ENCODE measurements at places on chromosomes 13 and 19.
A peak's percentile ranks its signal among the peaks of the same experiment; 100 is the strongest.

- no peak for DNase-seq
Observed at GRCh38 chr19:5705552-5705951, 14.4 kb downstream of the LONP1 start.

- DNase-seq = no peak
Observed at GRCh38 chr13:23871616-23872220, 17.5 kb downstream of the MIPEP start.

DNA sequence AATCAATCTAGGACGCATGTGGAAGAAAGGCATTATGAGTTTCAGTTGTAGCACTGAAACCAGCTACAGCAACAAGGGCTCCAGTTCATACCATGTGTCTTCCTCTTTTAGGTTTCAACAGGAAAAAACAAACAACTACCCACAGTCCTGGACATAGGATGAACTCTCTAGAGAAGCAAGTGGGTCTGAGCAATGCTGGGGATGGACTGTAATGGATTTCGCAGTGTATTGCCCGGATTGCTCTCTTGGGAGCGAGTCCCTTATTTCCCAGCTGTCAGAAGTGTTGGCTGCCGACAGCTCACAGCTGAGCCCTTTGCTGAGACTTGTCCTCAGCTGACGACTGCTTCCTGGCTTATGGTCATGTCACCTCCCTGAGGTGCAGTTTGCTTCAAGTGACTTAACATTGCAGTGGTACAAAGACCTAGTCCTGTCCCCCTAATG is 12.1 kb upstream of the MYCBP2 start:
- DNase-seq = no peak

DNA sequence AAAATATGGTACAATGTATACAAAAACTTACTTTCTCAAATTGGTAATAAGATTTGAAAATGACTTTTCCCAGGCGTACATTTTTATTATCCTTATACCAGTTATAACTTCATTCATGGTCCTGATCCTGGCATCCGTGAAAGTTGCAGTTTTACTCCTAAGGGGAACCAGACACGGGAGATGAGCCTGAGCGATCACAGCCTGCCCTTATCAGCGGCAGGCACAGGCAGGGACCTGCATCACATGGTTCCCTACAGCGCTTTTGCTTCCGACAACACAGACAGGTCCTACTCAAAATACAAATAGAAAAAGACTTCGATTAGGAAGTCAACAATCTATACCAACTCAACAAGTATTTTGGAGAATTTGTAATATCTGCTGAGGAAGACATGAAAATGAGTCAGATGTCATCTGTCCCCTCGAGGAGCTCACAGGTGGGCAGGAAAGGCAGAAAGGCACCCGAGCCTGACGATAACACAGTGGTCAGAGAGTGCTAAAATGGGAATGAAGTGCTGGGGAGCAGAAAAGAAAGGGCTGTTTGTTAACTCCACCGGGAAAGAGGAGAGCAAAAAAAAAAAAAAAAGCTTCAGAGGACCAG is 93.4 kb downstream of the ABCC4 start:
- DNase-seq = no peak

DNA sequence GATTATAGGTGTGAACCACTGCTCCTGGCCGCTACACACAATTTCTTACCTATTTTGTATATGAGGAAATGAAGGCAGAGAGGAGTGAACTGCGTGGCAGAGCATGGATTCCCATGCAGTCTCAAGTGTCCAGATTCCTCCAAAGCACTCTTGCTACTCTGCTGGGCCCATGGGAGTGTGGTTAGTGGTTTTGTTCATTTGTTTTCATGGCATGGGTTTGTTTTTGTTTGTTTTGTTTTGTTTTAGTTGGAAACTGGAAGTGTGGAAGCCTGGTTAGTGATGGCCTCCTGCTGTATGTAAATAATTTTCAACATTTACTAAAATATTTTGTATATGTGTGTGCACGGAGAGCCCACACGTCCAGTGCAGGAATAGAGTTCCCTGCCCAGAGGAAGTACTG is 61.3 kb upstream of the LRCH1 start:
- no peak for DNase-seq

GRCh38 chr13:114065141-114065925 is 67.1 kb downstream of the RASA3 start:
- DNase-seq = peak; percentile 50

DNA sequence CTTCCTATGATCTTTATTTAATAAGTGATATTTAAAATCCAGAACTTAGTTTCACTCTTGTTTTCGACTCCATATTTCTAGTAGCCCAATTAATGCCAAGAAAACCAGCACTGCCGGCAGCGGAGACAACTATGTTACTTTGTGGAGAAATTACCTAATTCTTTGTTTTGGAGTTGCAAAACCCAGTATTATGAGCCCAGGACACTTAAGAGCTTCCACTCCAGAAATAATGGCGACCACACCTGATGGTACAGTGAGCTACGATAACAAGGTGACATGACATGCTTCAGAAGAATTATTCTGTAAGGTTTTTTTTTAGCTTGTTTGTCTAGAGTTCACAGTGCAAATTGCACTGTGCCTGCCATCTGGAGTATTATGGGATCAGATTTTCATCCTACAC is 136.4 kb downstream of the ZAR1L start:
- no peak for DNase-seq

GRCh38 chr13:53064731-53065130 is 36.1 kb downstream of the OLFM4 start:
- DNase-seq = no peak

- DNase-seq = no peak
Observed at GRCh38 chr13:76622315-76623040, 263.7 kb downstream of the KCTD12 start.

DNA sequence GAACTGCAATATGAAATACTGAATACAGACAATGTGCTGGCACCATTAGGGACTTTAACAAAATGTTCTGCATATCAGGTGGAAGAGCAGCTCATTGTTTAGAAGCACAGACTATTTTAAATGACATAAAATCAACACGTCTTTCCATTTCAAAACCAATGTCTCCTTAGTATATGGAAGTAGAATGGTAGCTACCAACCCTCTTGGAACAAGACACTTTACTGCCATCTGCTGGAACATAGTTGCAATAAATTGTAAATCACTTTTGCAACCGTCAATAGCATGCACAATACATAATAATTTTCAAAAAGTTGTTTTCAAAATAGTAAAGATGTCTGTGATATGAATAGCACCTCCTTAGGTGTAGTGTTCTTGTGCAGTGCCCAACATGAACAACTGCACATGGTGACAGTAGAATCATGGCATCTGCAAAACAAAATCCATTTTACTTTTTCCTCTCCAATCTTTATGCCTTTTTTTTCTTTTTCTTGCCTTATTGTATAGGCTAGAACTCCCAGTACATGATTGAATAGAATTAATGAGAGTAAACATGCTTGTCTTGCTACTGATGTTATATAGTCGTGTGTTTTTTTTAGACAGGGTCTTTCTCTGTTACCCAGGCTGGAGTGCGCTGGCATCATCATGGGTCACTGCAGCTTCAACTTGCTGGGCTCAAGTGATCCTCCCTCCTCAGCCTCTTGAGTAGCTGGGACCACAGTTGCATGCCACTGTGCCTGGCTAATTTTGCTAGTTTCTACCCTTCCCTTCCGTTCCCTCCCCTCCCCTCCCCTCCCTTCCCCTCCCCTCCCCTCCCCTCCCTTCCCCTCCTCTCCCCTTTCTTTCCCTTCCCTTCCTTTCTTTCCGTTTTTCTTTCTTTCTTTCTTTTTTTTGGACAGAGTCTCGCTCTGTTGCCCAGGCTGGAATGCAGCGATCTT is 7.8 kb upstream of the LYPD5 start:
- DNase-seq = no peak

- no peak for DNase-seq
Observed at GRCh38 chr19:45340899-45341453, 426 bp downstream of the KLC3 start.

DNA sequence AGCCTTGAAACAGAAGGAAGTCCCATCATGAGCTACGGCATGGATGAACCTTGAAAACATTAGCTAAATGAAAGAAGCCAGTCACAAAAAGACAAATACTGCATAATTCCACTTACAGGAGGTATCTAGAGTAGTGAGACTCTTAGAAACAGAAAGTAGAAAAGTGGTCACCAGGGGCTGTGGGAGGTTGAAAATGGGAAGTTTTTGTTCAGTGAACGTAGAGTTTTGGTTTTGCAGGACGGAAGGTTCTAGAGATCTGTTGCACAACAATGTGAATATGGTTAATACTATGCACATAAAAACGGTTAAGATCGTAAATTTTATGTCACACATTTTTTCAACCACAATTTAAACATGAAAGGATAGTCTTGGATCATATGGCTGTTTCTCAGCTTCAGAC is 11.9 kb upstream of the SLC10A2 start:
- no peak for DNase-seq

GRCh38 chr19:50331221-50331993 is 2.2 kb upstream of the KCNC3 start:
- no peak for DNase-seq

- no peak for DNase-seq
Observed at GRCh38 chr13:112671359-112671758, 18.5 kb upstream of the ATP11A start.

- DNase-seq = no peak
Observed at GRCh38 chr13:82947683-82948082, 934.6 kb downstream of the SLITRK1 start.

DNA sequence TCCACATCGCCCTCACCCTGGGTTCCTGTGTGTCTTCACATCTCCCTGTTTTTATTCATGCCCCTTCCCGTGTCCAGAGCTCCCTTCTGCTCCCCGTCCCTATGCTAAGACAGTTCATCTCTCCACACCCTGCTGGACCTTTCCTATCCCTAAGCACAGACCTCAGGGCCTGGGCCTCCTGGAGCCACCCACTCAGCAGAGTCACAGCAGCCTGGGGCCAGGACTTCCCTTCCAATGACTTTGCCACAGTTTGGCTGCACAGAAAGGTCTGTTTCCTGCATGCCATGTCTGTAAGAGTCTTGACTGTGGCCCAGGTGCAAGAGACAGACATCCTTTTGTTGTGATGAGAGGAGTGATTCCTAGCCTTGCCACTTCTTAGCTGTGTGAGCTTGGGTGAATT is 470.7 kb downstream of the TSHZ3 start:
- no peak for DNase-seq

Measured in activated naive CD8-positive, alpha-beta T cell treated with anti-CD3 and anti-CD28 coated beads, Interleukin-2, amount 50 U/mL, for 16 hours (primary cell).